Cerebellar nuclear complex (tissue), 1 donor: ENCODE measurements at places on chromosomes 5 and 9.

- no peak for DNase-seq
Observed at GRCh38 chr5:77277759-77278158, 67.3 kb downstream of the PDE8B start.

- no peak for DNase-seq
Observed at GRCh38 chr9:129888293-129889121, 53.2 kb downstream of the USP20 start.

DNA sequence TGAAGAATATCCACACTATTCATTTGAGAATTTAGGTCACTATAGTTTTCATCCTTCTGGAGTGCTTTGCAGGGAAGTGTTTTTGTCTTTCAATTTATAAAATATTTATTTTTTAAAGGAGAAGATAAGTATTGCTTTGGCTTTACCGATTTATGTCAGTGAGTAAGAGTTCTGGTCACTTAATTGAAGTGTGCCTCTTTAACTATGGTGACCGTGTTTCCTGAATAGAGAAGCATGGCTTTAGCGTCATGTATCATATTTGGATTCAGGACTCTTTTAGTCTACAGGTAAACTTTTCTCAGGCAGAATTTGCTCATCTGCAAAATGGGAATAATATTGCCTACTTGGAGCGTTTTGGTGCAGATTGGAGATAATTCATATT, 902 bp downstream of the BDP1 start:
- DNase-seq = no peak

DNA sequence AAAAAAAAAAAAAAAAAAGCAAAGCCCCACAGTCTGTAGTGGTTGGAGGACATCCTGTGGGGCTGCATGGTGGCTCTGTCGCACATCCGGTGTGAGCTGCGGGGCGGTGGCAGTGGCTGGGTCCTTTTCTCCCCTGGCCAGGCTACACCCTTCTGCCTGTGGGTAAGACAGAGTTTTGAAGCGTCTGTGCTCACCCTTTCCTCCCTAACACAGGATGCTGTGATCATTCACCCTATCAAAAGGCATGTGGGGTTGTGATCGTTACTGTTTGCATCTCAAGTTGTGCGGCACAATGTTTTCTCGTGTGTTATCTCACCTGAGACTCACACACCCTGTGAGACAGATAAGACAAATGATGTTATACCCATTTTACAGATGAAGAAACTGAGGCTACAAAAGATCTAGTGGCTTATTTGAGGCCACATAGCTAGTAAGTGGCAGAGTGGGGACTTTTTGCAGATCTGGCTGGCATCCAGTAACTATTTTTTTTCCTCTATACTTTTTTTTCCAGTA, 17.5 kb downstream of the IRF1 start:
- no peak for DNase-seq

DNA sequence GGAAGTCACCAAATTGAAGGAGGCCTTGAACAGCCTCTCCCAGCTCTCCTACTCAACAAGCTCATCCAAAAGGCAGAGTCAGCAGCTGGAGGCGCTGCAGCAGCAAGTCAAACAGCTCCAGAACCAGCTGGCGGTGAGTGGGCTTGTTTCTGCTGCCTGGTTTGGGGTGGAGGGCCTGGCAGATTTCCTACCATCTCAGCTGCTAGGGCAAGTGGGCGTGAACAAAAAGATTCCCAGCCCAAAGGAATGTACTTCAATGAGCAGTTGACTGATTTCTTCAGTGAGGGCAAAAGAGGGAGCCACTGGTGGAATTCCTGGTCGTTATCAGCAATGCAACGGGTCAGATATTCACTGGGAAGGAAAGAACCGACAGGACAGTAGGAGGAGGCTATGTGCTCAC, 12.6 kb upstream of the TTC23L start:
- DNase-seq = no peak

- no peak for DNase-seq
Observed at GRCh38 chr9:37880916-37881479, 22.9 kb downstream of the SLC25A51 start.
